ENCODE measurements at places on chromosomes 4 and X.
A peak's percentile ranks its signal among the peaks of the same experiment; 100 is the strongest.

- peak; percentile 65 for DNase-seq
Measured at GRCh38 chrX:108312957-108313356, 125.3 kb downstream of the COL4A6 start.

DNA sequence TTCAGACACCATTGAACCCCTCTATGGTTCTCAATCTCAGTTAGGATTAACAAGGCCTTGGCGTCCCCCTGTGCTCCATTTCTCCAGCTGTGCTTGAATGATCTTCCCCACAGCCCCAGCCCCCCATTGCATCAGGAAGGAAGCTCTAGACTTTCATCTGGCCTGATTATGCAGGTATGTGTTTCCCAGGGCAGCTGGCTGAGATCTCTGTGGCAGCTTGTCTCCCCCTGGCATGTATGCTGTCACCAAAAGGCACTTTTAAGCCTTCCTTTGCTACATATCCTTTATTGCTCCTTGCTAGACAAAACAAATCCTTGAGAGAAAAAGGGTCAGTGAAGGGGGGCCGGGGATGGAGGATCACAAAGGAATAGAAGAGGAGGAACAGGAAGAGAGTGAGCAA, 1056.0 kb upstream of the SLIT2 start:
- no peak for DNase-seq

- no peak for DNase-seq
Measured at GRCh38 chr4:174222266-174222872, 61.1 kb downstream of the FBXO8 start.

DNA sequence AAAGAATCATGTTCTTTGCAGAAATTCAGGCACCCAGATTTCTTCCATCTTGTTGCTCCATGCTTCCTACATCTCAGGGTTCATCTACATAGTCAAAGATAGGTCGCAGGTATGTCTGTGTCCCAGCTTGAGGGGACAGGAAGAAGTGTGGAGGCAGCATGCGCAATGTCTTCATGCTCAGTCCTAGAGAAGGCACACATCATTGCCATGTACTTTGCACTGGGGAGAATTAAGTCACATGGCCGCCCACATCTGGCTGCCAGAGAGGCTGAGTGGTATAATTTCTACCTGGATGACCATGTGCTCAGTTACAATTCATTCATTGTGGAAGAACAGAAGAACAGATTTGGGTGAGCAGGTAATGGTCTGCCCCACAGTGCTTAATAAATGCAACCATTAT, 54.1 kb downstream of the GAB1 start:
- no peak for DNase-seq

GRCh38 chrX:70481471-70482270, 37.0 kb downstream of the DLG3 start:
- no peak for DNase-seq

GRCh38 chrX:107324493-107325310, 118.3 kb downstream of the DNAAF6 start:
- peak; percentile 11 for DNase-seq

- DNase-seq = no peak
Measured at GRCh38 chr4:4921077-4921476, 61.6 kb downstream of the MSX1 start.

GRCh38 chr4:92303621-92304027, at the start of gene GRID2:
GRID2 (plus strand) TSS chr4:92303966.
- peak; percentile 20 for DNase-seq

GRCh38 chrX:65406532-65406931, 128.1 kb downstream of the LAS1L start:
- DNase-seq = no peak

GRCh38 chrX:68199062-68199848, 234.0 kb downstream of the OPHN1 start:
- DNase-seq = no peak

GRCh38 chr4:53716011-53716410, 124.7 kb upstream of the LNX1 start:
- DNase-seq = peak; percentile 76

DNA sequence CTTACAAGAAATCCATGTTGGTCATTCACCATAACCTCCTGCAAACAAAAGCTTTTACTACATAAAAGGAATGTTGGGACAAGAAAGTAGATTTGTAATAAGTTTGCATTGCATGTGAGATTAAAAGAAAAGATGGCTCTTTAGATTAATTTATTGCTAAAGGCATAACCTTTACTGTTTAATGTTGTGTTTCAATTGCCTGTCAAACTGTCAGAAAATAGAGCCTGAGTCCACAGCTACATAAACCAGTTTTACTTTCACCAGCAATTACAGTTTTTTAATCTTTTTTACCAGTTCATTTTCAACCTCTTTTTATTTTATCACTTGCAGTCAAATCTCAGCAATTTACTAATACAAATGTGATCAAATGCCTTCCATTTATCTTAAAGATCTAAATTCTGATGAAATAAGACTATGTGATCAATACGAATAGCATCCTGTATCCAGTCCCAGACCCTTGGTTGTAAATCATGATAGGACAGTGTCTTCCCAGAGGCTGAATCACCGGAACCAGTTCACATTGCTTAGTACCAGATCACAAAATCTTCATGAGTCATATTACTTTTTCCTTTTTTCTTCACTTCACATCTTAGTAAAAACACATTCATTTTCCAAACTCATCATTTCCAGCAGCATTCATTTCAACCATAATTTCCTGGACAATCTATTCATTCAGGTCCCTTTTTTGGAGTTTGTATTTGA, 95.4 kb upstream of the FRG1 start:
- DNase-seq = peak; percentile 43

DNA sequence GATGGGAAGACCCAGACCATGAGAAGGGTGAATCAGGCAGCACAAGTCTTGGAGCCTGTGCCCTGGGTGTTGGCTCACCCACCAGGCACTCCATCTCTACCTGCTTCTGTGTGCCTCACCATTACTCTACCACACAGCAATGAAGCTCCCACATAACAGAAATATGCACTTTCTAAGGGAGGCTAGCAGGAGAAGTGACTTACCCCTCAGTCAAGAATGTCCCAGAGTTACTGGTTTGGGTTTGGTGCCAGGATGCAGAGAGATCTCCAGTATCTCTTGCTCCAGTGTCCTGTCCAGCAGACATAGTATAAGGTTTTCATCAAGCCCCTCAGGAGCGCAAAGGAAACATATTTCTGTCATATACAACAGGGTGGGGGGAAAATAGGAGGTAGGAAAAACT, 11.3 kb upstream of the RAB40A start:
- DNase-seq = peak; percentile 68

DNA sequence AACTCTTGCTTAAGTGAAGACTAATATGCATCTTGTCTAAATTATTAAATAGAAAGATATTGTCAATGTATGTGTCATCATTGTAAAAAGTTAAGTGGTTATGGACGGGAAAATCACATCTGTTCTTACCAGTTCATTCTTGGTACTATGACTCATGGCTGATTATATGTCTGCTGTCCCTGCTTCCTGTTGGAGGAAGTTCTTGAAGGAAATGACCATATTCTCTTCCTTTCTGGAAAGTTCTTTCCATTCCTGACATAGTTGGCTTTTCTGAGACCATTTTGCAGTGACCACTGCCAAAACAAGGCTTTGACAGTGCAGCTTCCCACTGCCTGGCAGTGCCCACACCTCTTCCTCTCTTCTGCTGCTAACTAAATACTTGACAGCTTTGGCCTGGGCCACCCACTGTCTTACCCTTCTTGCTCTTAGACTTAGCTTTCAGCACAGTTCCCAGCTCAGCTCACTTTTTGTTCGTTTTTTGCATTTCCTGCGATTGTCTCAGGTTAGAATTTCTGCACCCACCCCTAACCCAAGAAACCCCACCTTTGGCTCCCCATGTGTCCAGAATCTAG, 13.2 kb upstream of the CLDN24 start:
- DNase-seq = peak; percentile 94

GRCh38 chr4:170667814-170668213, 578.1 kb upstream of the AADAT start:
- no peak for DNase-seq

- DNase-seq = peak; percentile 28
Measured at GRCh38 chrX:103585411-103586313, at the start of gene TCEAL4. TCEAL4 (plus strand) TSS chrX:103585515; CDS start chrX:103586676, 1,161 bp downstream.

- DNase-seq = peak; percentile 1
Measured at GRCh38 chrX:138897621-138898492, 186.3 kb upstream of the FGF13 start.

DNA sequence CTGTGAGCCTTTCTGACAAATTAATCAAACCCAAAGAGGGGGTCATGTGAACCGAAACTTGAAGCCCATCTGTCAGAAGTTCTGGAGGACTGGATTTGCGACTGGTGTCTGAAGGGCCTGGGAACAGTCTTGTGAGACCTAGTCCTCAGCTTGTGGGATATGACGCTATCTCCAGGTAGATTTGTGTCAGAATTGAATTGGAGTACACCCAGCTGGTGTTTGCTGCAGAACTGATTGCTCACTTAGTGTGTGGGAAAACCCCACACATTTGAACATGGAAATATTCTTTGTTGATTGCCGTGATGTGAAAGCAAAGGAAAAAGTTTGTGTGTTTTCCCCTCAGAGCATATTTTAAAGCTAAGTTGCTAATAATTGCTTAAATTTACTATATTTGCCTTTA, 30.3 kb upstream of the TMSB15B start:
- no peak for DNase-seq

DNA sequence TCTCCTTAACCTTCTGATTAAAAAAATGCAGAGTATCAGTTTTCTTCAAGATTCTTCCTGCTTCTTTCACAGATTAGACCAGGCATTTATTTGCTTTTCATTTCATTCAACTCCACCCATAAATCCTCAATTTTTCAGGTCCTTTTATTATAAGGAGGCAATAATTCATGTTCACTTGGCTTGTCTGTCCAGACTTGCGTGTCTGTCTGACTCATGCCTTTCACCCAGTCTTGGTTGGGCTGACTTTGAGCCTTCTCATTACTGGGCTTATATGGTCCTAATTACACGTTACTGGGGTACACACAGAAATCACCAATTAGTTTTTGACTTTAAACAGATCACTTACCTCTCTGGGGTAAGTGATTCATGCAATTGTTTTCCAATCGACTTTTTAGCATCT, 48.8 kb upstream of the GALNT7 start:
- DNase-seq = no peak

DNA sequence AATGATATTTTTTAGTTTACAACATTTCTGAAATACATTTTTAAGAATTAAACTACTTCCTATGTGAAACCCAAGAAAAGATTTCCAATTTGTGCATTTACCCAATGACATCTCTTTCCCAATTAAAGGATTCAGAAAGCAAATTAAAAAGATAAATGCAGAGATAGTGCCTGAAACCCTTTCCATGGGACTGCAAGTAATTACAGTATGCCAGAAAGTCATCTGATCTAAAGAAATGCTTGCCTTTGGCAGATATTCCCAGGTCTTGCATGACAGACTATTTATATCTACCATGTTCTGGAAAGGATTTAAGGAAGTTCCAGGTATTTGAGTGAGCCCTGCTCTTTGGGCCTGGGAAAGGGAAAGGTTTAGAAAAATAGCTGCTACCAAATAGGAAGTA, 41.6 kb upstream of the CXorf38 start:
- DNase-seq = no peak

GRCh38 chr4:20944961-20945360, 244.7 kb downstream of the PACRGL start:
- DNase-seq = no peak

- no peak for DNase-seq
Measured at GRCh38 chr4:47484168-47484567, 907 bp upstream of the ATP10D start.

GRCh38 chrX:107154787-107155620, 36.4 kb upstream of the RBM41 start:
- peak; percentile 31 for DNase-seq

DNA sequence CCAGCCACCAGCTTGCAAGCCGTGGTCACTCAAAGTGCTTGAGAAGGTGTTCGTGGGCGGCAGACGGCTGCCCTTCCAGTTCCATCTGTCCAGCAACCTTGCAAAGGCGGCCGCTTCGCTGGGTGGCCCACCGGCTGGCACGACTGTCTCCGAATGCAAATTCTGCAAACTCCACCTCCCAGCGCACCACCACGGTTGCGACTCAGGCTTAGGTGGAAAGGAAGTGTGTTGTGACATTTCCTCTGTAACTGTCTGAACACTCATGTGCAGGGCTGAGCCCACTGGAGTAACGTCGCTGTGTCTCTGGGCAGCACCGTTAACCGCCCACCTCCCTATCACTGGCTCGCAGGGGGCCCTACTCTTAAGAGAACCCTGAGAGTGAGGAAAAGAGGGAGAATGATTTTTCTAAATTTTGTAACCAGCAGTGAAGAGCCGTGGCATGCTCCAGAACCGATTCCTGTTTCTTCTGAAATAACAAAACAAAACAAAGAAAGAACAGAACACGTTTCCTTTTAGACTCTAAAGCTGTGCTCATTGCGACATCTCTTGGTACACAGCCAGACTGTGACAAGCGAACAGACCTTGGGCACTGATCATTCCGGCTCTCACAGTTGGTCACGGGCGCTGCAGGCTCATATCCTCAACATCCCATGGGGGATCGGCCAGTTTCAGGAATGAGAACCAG, at the start of gene P2RY8:
Gene P2RY8 (minus strand): TSS at position 155 of the 685 bp plus-strand sequence. CDS start 70,627 bp downstream, outside the sequence.
- DNase-seq = peak; percentile 37

DNA sequence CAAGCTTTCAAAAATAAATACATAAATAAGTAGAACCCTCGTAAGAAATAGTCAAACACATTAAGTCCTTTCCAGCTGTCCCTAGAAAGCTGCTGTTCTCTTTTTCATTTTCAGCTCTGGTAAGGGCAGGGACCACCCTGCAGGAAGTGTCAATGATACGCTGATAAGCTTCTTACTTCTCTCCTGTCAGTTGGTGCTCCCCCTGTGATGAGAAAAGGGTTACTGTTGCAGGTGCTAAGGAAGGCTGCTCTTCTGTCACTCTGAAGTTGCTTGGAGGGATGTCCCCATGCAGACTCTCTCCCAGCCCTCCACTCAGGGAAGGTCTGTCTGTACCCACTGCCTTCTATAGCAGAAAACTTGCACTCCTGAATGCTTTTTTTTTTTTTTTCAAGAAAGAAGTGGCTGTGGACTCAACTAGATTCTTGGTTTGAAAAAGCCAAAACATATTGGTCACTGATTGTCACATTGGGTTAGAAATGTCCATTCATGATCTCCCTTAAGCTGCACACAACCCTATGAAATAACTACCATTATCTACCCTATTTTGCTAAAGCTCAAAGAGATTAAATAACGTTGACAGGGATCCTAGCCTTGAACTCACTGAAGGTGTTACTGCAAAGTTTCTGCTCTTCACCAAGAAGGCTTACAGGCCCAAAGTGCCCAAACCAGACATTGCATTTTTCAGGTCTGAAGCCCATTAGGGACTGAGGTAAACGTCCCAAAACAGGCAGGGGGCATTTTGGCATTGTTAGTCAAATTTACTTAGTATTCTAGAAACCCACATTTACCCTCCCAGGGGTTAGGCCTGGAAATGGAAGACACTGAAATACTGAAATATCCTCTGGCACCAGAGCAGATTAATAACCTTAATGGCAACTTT, 1.2 kb downstream of the CXCL3 start:
- DNase-seq = no peak
